ENCODE measurements at places on chromosomes 4 and X.

DNA sequence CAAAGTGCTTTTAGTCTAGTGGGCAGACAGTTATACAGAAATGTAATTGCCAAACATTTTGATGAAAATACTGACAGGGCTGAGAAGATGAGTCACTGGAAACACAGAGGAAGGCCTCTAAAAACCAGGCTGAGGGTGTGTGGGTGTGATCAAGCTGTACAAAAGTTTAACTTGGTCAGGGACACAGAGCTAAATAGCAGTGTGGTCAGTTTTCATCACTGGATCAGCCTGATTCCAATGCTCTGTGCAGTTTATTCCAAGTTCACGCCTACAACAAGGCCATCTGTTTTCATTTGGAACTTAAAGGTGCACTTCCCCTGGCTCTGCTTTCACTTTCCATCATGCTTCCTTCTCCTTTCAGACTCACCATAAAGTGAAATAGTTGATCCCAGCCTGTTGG, 10.6 kb downstream of the CENPVL3 start:
- peak; percentile 4 for DNase-seq

- DNase-seq: no peak
These were observed 73.7 kb downstream of the RTL9 start for GRCh38 chrX:110432091-110432905.

DNA sequence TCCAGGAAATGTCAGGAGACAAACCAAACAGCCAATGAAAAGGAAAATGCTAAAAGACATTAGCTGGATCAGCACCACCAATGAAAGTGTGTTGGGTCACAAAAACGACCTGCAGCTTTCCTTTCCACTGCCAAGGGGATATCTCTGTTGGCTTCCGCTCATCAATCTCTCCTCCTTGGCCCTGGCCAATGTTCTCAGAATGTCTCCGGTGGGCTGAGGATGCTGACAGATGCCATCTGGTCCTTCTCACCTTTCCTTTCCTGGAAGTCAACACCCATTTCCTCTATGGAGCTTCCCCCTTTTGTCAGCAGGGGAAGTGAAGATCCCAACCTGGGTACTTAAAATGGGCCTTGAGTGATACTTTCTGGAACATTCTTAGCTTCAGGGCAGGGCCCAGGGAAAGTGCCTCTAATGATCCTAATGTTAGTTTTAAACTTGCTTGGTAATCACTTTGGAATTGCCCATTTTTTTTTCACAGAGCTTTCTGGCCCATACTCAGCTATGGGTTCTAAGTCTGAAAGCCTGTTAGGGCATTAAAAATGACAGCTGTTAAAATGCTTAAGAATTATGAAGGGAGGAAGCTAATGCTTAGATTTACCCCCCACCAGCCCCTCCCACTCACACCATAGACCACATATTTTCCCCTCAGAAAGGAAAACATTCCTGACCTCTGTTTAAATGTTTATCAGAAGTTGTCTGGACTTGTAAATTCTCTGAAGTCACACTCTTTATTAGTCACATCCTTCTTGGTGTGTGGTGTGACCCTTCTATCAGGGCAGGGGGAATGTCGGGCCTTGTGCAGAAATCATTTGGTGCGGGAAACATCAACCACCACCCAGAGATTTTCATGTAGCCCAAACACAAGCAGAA, 29.2 kb downstream of the IGFBP7 start:
- peak; percentile 68 for DNase-seq

GRCh38 chr4:17876943-17877342, 66.2 kb downstream of the NCAPG start:
- no peak for DNase-seq

DNA sequence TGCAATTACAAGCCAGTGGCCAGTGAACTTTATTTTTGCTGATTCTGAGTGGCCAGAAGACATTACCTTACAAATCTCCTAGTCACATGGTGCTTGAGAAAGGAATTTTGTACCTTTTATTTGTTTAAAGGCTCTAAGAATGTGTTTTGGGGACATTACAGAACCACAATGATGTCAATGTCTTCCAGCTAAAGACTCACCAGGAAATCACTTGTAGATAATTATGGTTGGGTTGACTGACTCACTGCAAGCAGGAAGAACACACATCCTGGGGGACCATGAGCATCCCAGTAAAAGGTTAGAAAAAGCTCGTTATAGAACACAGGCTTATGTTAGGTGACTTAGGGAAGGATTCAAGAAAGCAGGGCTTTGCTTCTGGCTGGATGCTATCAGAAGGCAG, 119.4 kb upstream of the FAM9B start:
- no peak for DNase-seq

- no peak for DNase-seq
These were observed 64.3 kb upstream of the NR0B1 start for GRCh38 chrX:30373479-30373878.

DNA sequence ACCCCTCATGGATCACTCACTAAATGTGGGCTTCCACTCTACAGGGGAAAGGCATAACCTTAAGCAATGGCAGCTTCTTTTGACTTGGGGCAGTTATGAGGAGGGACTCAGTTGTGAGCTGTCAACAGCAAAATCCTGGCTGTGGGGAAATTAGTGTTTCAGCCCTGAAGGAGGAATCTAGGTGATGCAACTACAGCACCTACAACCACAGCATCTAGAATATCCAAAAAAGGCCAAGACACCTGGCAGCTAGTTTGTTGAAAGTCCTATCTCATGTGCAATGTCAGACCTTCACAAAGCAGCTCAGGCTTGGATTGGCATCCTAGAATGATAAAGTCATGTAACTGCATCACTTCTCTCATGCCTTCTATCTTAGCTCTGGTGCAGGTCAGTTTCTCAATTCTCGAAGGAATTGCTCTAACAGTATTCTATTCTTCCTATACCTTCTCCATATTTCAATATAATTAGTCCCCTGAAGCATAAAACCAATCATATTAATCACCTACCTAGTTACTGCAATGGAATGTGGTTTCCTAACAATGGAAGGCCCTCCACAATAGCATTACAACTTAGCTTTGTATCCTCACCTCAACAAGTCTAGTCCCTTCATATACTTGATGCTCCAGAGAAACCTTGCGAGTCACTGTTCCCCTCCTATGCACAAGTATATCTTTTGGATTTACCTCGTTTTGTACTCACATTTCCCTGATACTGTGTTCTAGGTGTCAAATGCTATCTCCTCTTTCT, 5.5 kb upstream of the ANTXR2 start:
- DNase-seq: no peak

DNA sequence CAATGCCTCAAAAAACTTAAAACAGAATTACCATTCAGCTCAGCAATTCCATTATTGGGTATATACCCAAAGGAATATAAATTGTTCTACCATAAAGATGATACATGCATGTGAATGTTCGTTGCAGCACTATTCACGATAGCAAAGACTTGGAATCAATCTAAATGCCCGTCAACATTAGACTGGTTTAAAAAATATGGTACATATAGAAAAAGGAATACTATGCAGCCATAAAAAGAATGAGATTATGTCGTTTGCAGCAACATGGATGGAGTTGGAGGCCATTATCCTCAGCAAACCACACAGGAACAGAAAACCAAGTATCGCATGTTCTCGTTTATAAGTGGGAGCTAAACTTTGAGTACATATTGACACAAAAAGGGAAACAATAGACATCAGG, 10.9 kb upstream of the SYNPO2 start:
- DNase-seq: no peak

DNA sequence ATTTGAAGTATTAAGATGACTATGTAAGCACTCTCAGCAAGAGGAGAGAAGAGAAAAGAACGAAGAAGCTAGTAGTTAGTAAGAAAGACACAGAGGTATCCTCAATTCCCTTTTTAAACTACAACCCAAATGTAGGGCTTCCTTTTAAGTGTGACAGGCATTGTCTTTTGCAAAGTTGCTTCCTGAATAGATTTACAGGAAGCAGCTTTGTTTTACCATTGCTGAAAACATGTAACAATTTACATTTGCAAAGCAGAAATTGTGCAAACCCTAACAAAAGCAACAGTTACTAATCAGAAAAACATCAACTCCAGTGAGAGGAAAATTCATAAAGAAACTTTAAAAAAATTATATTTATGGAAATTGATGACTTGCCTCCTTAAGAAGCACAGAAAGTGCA, 96.4 kb downstream of the FAM13A start:
- DNase-seq: no peak

DNA sequence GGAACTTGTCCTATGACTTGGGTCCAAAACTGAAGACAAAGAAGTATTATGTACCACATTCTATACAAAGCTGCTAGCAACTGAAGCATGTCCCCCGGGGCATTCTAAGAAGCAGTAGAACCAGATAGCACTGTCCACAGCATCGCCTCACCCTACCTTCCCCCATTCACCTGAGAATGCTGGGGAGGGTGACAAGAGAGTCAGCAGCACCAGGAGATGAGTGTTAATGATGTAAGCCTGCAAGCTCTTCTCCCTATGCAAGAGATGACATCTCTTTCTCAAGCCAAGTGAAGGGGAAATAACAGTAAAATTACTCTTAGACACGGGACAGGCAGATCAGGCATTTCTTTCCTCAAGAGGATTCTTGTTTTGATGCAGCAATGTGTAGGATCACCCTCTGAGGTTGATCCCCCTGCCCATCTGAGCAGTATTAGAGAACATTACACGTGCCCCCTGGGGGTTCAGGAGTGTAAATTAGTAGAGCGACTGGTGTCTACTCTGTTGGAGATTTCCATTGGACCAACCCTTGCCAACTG, 13.9 kb upstream of the TLR1 start:
- no peak for DNase-seq

- no peak for DNase-seq
These were observed 114.7 kb downstream of the DCLK2 start for GRCh38 chr4:150192986-150193385.

DNA sequence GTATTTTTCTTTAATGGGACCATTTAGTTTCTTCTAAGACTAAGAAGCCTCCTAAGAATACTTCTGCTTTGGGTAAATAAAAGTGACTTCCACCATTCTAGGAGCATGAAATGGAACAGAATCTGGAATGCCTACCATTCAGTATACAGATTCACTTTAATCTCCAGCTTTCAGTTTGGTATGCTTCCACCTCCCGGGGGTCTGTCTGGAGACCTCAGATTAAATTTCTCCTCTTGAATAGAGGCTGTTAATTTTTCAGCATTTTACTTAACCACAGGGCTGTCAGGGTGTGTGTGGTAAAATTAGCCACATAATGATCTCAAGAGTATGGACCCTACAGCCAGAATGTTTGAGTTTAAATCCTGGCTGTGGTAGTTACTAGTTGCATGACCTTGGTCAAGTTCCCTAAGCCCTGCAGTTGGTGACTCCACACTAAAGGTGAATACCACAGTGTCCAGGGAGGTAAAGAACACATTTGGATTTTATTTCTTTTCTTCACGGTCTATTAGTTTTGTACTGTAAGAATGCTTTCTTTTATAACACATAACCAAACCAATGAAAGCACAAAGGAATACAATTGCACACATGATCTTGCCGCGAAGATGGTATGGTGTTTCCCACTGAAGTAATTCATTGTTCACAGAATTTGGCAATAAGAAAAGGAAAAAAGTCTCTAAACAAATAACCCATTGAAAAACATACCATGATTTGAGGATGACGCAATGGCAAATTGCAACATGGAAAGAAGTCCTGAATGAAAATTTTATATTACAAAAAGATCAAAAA, 37.3 kb upstream of the TRIM2 start:
- no peak for DNase-seq

DNA sequence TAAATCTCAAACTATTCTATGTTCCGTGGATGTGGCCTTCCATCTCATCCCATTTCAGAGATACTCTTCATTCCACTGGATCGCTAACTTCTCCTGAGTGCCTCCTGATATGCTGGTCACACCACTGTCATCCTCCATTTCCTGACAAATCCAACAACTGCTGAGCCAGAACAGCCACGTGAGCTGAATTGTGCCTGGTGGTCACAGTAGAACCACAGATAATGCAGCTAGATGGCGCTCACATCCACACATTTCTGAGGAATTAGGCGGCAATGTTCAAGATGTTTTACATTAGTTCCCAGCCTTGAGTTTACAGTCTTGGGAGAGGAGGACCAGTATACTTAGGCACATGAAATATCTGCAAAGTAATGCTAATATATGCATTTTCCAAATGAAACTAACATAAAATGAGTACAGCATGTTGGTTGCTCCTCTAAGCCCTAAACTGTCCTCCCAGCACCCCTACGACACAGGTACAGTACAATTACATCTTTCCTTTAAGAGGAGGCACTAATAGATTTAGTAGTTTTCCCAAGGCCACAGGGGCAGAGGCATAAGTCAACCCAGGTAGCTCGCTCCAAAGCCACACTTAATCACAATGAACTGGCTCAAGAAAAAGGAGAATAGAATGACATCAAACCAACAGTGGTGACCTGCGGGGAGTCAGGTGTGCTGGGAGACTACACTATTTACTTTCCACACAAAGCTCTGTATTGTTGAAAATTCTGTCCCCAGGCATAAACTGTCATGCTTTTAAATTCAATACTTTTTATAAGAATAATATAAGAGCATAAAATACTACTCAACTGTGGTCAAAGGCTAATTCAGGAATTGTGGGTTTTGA, 134.2 kb downstream of the CHIC2 start:
- peak; percentile 84 for DNase-seq

DNA sequence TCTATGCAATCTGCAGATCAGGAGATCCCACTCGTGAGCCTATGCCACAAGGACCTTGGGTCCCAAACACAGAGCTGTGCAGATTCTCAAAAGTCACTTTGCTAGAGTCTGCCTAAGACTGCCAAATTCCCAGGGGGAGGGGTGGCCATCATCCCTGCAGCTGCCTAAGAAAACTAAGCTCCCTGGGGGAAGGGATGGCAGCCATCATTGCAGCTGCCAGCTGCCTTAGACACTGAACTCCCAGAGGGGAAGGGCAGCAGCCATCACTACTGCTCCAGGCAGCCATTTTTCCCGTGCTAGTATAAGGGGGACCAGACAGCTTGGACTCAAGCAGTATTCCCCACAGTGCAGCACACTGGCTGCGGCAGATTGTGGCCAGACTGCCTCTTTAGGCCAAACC, 156.9 kb downstream of the NKX6-1 start:
- no peak for DNase-seq

DNA sequence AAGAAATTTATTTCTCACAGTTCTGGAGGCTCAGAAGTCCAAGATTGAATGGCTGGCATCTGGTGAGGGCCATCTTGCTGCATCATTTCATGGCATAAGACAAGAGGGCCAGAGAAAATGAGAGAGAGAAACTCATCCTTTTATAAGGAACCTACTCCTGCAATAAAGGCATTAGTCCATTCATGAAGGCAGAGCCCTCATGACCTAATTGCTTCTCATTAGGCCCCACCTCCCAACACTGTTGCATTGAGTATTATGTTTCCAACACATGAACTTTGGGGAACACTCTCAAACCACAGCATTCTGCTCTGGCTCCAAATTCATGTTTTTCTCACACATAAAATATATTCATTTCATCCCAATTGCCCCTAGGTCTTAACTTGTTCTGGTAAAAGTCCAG, 14.2 kb downstream of the RNF175 start:
- no peak for DNase-seq

- DNase-seq: peak; percentile 80
These were observed 24.6 kb upstream of the ANTXR2 start for GRCh38 chr4:80097400-80098177.

DNA sequence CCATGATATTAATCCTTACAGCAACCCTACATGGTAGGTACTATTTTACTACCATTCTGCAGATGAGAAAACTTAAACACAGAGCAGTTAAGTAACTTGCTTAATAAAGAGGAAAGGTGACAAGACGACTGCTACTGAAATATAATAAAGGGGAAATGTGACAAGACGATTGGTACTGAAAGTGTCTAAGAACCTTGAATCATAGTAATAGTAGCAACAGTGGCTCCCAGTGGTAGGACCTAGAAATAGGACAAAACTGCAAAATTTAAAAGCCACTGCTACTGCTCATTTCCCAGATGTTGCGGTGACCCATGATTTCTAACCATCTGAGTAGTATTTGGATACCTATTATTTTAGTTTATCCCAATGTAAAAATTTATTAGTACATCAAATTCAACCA, 89.5 kb downstream of the TASL start:
- DNase-seq: no peak
